ENCODE measurements at places on chromosomes 7 and 10.

GRCh38 chr7:23691320-23691719 is 11.3 kb downstream of the FAM221A start:
- no peak for DNase-seq

DNA sequence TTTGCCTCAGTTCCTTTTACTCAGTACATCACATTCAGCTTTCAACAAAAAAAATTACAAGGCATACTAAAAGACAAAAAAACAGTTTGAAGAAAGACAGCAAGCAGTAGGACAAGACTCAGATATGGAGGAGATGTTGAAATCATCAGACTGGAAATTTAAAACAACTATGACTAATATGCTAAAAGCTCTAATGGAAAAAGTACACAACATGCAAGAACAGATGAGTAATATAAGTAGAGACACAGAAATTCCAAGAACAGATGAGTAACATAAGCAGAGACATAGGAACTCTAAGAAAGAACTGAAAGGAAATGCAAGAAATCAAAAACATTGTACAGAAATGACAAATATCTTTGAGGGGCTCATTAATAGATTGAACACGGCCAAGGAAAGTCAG is 402.6 kb downstream of the NEBL start:
- no peak for DNase-seq

DNA sequence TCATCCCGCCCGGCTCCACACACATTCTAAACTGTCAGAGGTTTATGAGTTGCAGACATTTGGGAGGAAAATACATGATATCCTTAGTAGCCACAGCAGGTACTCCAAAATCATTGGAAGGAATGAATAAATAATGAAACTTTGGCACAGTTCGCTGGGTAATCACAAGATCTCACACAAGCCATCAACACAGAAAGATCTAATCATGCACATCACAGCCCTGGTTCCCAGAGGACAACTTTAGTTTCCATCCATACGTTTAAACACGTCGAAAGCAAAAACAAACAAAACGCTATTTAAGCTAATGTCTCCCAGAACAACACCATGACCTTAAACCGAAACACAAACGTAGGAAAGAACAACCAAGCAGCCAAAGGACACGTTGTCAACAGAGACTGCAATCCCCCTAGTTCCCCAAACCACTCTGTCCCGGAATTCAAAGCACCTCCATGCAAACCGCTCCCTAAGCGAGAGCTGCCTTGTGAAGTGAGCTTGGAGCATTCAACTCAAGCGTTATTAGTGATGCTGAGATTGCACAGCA is 12.3 kb downstream of the SVIL start:
- DNase-seq: no peak

DNA sequence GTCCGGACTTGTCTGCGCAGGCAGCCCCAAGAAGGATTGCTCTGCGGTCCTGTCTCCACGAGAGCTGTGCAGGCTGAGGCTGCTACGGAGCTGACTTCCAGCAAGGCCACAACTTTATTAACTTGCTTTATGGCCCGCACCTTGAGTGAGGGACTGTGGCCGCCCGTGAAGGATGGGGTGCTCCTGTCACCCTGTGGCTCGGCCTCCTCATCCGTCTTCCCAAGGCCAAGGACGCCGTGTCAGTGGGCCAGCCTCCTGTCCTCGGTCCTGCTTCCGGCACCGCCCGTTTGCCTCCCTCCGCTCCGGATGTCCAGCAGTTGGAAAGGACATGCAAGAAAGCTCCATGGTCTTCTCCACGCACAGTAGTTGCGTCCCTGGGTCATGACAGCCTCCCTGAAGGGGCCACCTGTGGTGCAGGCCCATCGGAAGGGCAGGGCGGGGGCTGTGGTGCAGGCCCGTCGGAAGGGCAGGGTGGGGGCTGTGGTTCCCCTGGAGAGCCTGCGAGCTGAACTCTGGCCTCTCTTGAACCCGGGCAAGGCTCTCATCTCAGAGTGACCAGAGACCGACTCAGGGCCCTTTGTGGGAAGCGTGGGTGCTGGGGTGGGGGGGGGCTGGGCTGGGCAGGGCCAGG is 87.1 kb downstream of the NKX6-2 start:
- no peak for DNase-seq

GRCh38 chr7:34327681-34328080 is 330.3 kb upstream of the NPSR1 start:
- no peak for DNase-seq

GRCh38 chr7:127107601-127108007 is 145.1 kb downstream of the GRM8 start:
- DNase-seq: peak; percentile 4

GRCh38 chr10:26798298-26798697 is 62.5 kb downstream of the ABI1 start:
- no peak for DNase-seq

- DNase-seq: no peak
Measured at GRCh38 chr7:114623146-114623545, 208.5 kb downstream of the FOXP2 start.

- no peak for DNase-seq
Measured at GRCh38 chr7:150384406-150385301, 5.5 kb downstream of the ZNF775 start.

DNA sequence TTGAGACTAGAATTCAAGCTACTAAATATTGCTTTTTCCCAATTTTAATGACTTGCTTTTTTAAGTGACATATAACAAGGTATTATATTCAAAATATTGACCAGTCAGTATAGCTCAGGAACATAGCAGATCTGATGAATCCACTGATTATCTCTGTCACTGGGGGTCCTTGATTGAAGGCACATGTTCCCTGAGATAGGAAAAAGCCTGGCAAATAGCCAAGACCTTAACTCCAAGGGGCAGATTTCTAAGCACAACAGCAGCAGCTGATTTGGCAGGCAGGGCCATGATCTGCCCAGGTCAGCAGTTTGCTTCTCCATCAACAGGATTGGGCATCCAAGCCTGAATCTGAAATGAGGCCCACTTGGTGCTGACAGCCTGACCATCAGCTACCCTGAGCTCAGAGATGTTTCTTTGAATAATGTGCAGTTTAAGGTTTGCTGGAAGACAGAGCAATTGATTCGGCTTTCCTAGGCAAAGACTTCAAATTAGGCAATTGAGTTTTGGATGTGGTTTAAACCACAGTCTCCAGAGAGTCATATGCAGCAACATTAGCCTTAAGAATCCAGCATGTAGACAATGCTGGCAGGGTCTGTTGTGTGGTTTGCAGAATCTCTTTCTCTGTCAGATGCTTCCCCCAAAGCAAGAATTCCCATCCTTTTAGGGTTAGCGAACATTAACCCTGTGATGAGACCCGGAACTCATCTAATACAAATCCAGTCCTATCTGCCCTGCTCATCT is 352.6 kb downstream of the ADRA2A start:
- DNase-seq: no peak

DNA sequence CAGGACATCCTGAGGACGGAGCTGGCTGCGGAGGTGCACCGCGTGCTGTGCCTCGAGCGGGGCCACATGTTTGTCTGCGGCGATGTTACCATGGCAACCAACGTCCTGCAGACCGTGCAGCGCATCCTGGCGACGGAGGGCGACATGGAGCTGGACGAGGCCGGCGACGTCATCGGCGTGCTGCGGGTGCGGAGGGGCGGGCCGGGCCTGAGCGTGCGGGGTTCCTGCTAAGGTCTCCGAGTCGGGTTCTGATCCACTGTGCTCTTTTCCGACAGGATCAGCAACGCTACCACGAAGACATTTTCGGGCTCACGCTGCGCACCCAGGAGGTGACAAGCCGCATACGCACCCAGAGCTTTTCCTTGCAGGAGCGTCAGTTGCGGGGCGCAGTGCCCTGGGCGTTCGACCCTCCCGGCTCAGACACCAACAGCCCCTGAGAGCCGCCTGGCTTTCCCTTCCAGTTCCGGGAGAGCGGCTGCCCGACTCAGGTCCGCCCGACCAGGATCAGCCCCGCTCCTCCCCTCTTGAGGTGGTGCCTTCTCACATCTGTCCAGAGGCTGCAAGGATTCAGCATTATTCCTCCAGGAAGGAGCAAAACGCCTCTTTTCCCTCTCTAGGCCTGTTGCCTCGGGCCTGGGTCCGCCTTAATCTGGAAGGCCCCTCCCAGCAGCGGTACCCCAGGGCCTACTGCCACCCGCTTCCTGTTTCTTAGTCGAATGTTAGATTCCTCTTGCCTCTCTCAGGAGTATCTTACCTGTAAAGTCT is 10.4 kb downstream of the ATG9B start:
- DNase-seq: no peak

- DNase-seq: no peak
Measured at GRCh38 chr10:112229096-112229495, 45.5 kb upstream of the GPAM start.
